Neural crest cell (in vitro differentiated cells): ENCODE measurements at places on chromosomes 1 and 21.
A peak's percentile ranks its signal among the peaks of the same experiment; 100 is the strongest.

DNA sequence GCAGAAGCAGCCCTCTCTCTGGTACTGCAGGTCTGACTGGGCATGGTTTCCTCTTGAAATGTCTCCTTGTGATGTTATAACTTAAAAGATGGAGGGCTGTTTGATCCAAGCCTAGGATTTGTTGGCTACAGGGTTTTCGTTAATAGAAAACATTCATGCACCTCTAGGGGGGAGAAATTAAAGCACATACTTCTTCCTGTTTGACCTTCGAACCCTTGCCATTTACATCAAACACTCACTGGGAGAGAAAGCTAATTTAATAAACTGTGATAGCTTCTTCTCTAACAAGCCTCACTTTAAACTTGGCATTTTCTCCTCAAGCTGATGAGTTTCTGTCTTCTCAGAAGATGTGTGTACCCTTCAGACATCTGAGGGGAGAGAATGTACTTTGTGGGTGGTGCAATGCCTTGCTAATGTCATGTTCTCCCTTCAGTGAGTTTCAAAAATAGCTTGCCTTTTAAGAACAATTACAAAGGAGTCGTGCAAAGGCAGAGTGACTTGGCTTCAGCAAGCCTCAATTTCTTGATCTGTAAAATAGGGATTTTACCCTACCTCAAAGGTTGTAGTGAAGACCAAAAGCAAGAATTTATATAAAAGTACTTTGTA is 20.4 kb downstream of the CACHD1 start:
- DNase-seq: no peak

- no peak for DNase-seq
These were observed 722.2 kb upstream of the CHRM3 start for GRCh38 chr1:238664139-238664538.

- DNase-seq: no peak
These were observed 183.8 kb downstream of the LMO4 start for GRCh38 chr1:87512431-87512830.

DNA sequence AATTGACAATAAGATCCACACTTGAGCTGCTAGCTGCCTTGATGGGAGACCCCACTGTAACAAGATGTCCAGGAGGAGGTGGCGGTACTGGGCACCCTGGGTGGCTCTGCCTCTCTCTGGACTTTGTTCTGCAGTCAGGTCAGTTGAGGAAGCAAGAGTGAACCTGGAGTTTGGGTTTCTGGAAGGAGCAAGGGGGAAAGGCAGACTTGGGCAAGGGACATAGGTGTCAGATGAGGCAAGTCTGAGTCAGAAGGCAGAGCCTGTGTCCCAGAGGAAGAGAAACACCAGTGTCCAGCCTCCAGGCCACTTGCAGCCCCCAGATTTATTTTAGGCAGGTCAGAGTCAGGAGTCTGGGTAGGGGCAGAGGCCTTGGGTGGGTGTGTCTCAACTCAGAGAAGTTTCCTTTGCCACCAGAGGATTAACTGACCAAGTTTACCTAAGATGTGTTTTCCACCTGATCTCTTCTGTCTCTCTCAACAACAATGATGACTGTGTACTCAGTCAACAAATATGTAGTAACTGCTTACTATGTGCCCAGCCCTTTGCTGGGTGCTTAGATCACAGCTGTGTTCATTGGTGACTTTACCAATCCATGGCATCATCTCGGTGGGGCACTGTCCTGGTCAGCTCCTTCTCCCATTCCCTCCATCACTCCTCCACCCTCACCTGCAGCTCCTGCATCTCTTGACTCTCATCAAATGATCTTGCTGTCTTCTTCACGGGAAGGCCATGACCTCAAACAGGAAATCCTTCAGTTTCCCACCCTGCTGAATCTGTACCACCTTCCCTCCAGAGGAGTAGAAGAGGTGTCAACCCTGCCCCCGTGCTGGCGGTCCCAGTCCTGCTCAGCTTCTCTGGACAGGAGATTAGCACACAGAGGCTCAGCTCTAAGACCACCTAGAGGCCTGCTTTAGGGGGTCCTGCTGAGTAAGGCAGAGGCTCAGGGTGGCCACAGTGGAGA is 36.6 kb downstream of the ELF3 start:
- DNase-seq: no peak

DNA sequence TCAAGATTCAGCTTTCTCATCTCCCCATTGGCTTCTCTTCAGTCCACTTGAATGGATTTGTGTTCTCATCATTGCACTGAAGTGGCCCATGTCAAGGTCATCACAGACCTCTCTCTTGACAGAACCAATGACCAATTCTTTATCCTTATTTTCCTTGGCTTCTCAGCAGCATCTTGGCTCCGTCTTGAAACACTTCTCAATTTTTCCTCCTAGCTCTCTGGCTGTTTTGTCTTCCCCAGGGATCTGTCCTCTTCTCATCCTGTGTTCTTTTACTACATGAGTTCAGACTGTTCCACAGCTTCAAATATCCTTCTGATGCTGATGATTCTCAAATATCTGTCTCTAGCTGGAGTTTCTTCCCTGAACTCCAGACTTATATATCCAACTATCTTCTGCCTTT is 78.6 kb downstream of the COLGALT2 start:
- no peak for DNase-seq

DNA sequence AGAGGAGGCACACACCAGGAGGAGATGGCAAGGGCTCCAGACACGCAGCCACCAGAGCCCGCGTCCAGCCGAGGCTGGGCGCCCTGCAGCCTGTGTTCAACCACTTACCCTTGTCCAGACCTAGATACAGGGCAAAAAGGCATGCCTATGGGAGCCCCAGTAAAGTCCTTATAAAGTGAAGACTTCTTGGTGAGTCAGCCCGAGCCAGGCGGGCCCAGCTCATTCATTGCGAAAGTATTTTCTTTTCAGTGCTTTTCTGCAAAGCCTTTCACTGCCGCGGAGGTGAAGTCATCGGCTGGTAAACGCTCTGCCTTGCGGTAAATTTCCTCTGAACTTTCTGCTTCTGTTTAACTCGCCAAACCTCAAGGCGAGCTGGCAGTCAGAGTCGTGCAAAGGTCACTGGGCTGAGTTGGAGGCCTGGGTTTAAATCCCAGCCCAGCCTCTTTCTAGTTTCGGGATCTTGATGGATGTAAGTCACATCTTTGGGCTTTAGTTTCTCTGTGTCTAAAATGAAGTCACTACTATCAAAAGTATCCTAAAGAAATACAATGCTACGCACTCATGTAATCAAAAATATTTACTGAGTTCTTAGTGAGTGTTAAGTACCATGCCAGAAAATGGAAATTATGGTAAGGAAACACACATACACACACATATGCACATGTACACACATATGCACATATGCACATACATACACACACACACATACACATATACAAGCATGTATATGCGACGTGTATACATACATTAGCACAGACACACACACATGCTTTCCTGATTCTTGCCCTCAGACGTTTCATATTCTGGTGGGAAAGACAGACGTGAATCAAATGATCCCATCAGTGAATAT is 54.7 kb upstream of the IFFO2 start:
- peak; percentile 22 for DNase-seq

DNA sequence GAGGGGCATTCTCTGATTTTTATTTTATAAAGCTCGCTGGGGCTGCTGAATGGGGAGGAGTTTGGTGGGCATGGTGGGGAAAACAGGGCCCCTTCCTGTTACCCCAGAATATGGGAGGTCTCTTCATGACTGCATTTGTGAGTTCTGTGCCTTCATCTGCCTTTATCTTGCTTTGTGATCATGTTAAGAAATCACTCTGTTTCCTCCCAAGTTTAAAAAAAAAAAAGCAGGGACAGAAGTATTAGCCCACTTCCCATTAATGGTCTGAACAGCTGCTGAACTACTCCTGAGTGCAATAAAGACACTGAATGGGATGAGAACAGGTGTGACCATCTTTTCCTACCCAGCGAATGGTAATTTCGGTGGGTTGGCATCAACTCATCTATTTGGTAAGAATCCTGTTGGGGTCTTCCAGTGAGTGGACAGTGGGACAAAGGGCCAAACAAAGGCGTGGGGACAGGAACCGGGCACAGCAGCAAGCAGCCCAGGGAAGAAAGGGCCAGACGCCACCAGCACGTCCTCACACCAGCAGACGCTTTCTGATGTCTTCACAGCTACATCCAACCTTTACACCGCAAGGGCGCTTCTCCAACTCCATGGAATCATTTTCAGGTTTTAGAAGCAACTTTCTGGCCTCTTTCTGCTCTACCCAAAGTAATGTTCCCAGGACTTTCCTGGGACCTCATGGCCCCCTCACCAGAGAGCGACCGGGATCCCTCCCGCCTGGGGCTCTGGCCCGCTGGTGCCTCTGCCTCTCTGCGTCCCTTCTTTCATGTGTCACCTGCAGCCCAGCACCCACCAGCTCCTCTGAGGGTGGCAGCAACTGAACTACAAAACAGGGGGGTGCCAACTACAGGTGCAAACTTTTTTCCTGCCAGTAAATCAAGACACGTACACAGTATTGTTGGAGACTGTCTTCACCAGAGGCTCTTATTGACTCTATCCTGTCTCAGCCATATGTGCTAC is 160.2 kb downstream of the ADSS2 start:
- no peak for DNase-seq

- no peak for DNase-seq
These were observed 63.9 kb upstream of the VAV3 start for GRCh38 chr1:108028841-108029388.

DNA sequence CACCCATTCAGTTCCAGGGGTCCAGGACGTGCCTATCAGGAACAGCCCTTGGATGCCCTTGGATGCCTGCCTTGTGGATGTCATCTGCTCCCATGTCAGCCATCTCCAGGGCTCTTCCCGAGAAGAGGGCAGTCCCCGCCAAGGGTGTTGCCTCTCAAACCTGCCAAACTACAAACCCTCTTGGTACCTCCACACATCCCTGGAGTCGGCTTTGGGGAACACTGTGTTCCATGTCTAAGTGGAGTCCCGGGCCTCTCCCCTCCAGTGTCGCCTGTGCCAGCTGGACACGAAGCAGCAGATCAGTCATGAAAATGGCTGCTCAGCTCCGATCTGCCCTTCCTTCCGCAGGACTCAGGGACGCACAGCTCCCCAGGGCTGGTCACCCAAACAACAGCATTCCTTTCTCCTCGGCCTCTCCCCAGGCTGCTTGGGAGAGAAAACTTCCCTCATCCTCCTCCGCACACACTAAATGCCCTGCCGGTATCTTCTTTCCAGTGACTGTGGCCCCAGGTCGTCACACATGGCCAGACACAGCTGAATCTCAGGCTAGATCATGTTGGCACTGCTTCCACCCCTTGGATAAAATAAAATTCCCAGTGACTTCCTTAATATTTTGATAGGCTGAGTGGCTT is 53.4 kb downstream of the GALNT2 start:
- DNase-seq: no peak

GRCh38 chr1:168628807-168629206 is 52.4 kb downstream of the XCL1 start:
- DNase-seq: no peak

- no peak for DNase-seq
These were observed 192.0 kb upstream of the JUN start for GRCh38 chr1:58975888-58976287.

GRCh38 chr1:185823467-185823866 is 89.3 kb downstream of the HMCN1 start:
- DNase-seq: no peak

GRCh38 chr1:101102426-101103156 is 77.0 kb upstream of the DPH5 start:
- DNase-seq: no peak

- no peak for DNase-seq
These were observed 141.8 kb upstream of the PBX1 start for GRCh38 chr1:164417016-164417704.

GRCh38 chr1:184152434-184152898 is 100.9 kb downstream of the TSEN15 start:
- no peak for DNase-seq

- DNase-seq: no peak
These were observed 379.8 kb downstream of the SIPA1L2 start for GRCh38 chr1:232249861-232250777.

GRCh38 chr1:50481142-50481736 is 58.0 kb upstream of the DMRTA2 start:
- no peak for DNase-seq

DNA sequence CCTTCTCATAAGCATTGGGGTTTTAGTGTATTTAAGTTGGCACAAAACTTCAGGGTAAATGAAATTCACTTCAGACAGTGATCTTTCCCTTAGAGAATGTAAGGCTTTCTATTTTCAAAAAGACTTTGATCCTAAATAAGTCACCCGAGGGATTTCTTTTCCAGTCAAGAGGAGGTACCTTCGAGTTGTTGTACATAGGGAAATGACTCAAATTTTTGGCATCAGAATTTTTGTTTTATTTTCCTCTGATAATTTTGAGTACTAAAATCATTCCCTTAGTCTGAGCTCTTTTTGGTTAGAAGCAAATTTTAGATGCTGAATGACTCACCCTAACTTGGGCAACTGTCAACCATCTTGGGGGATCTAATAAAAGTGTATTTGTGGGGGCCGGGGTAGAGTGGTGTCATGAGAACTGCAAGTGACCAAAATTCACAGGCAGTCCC is 193.9 kb downstream of the DHRS3 start:
- DNase-seq: no peak

- DNase-seq: no peak
These were observed 469.2 kb downstream of the SMYD3 start for GRCh38 chr1:246037832-246038231.

GRCh38 chr1:109617291-109617801 is 2.1 kb downstream of the GNAT2 start:
- DNase-seq: no peak
